Right ventricle myocardium superior (tissue), 1 donor: ENCODE measurements at places on chromosomes 2 and 18.

GRCh38 chr2:78908973-78909372 is 116.5 kb upstream of the REG3G start:
- DNase-seq = no peak

DNA sequence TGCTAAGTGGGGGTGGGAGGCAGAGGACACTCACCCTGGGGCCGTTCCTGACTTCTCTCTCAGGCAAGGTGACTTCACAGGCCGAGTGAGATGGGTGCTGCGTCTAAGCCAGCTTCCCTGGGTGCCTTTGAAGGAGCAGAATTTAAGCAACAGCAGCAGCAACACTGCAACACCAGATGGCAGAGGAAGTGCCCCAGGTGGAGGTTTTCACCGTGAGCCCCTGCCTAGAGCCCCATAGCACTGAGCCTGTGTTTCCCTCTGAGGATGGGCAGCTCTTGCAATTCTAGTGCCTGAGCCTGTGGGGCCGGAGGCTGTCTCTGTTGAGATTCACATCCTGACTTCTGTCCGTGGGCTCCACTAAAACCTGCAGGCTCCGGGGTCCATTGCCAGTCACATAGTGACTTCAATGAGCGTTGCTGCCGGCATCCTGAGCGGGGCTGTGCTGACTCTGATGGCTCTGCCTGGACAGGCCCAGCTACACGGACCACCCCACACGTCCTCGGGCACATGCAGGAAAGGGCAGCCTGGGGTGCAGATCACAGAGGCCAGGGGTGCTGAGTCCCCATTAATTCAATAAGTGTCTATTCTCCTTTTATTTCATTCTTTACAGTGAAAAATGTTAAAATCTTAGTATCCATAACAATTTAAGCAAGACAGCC is 218.8 kb downstream of the SNTG2 start:
- no peak for DNase-seq

DNA sequence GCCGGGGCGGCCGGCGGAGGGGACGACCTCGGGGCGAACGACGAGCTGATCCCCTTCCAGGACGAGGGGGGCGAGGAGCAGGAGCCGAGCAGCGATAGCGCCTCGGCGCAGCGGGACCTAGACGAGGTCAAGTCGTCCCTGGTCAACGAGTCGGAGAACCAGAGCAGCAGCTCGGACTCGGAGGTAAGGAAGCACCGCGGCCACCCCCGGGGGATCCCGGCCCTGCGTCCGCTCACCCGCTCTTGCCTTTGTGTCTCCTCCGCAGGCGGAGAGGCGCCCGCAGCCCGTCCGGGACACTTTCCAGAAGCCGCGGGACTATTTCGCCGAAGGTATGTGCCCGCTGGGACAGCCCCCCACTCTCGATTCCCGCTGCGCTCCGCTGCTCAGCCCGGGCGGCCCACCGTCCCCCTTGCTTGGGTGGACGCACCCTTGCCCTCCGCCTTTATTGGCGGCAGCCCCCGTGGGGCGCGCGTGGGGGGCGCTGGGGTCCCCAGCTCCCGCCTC is 611 bp downstream of the TCF7L1 start:
- DNase-seq = peak; percentile 63

DNA sequence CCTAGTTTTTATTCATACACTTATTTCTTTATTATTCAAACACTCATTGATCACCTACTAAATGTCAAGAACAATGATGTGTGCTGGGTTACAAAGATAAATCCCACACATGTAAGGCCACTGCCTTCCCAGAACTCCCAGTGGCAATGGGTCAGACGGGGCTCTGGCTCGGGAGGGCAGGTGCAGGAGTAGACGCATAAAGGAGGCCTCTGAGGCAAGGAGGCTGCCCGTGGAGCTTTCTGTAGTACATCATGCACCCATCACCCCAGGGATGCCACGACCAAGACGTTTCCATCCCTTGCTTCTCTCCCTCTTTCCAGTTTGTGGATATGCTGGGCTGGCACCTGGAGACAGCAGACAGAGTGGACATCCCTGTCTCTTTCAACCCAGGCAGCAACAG is 153.2 kb upstream of the TTC39C start:
- no peak for DNase-seq

- no peak for DNase-seq
Measured at GRCh38 chr2:199602271-199602895, 144.6 kb upstream of the SATB2 start.

DNA sequence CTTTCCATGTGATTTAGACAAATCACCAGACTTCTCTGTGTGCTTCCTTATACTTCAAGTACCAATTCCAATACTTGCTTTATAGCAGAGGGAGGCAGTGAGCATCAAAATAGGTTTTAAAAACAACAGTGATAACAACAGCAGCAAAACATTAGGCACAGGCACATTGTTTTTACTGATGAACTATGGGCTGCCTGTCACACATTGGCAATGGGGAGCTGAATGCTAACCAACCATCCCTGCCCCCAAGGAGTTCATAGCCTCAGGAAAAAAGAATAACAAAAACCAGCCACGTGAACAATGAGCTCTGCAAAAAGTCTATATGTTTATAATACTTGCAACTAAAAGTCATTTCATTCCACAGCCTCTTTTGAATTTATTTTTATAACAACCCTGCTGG is 287.9 kb upstream of the TRIB2 start:
- no peak for DNase-seq

GRCh38 chr2:224360801-224361251 is 41.1 kb downstream of the FAM124B start:
- DNase-seq = no peak

DNA sequence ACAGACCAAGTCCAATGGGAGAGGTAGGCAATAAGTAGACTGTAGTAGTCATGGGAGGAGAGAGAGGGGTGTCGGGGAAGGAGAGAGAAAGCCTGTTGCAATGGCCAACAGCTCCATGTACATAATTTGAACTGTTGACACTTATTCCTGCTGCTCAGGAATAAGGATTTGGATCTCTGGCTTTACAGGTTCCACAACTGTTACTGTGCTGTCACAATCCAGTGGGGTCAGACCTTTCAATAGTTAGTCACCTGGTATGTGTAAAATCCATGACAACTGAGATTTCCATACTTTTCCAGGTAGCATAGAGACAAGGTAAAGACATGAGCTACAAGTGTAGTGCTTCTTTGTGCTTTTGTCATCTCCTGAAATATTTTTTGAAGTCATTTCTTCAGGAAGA is 47.5 kb upstream of the RIOK3 start:
- DNase-seq = no peak

- no peak for DNase-seq
Measured at GRCh38 chr2:233832869-233833311, 21.4 kb downstream of the HJURP start.

GRCh38 chr2:55437515-55438390 is 18.1 kb upstream of the CCDC88A start:
- no peak for DNase-seq

GRCh38 chr18:61980355-61980754 is 87.5 kb upstream of the RNF152 start:
- DNase-seq = no peak

GRCh38 chr2:238024986-238025385 is 35.8 kb upstream of the SCLY start:
- no peak for DNase-seq

DNA sequence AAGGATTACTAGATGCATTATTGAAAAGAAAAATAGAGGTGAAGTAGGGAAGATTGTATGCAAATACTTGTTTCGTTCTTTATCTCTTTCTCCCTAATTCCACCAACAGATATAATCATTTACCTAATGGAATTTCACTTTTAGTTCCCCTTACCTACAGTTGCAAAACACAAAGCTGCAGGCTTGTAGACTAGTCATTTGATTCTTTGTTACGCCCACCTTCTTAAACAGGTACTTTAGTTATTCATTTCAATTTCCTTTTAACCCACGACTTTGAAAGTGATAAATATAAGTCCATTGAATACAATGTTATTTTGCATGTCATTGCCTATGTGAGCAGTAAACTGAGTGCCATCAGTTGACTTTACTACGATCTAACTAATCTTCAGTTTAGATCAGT is 3.9 kb upstream of the HRH4 start:
- no peak for DNase-seq

DNA sequence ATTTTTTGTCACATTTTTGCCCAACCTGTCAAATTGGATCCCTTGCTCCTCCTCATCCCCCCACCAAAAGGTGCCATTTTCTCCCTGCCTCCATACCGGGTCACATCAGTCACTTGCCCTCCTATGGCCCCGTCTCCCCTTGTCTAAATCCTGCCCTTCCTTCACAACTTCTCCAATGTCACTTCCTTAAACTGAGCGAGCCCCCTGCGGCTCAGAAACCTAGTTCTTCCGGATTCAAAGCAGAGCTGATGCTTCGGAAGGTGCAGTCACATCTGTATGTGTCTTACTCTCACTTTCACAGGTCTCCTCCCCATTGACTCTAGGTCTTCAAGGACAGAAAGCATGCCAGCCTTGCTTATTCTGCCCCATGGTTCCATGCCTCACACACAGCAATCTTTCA is 22.1 kb downstream of the TNP1 start:
- no peak for DNase-seq

- no peak for DNase-seq
Measured at GRCh38 chr2:17229414-17229813, 288.8 kb downstream of the RAD51AP2 start.

DNA sequence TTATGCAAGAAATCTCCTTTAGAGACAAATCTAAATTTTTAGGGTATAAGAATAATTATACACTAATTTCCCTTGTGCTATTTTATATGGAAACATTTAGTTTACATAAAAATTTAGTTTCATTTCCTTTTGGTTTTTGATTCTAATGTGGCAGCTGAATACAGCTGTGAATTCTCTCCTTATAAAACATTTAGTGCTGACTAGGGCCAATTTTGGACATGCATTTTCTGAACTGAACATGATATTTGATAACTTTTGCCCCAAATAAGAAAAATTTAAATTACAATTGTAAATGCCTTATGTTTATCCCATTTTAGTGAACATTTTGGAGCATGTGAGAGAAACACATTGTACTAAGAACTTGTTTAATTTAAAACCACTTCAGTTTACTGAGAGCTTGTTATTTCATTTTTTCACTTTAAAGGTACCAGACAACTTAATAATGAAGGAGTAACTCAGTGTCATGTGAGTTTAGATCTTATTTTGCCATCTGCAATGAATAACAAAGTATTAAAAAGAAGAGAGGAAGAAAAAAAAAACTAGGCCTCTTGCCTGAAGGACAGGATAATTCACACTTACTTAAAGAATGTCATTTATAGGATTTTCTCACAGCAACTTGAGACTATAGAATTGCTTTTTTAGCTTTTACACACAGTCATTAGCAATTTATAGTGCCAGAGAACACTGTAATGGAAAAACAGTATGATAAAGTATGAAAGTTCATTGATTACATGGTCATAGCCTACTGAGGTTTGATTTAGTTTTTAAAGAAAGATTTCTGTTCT is 209.7 kb downstream of the ERBB4 start:
- no peak for DNase-seq

GRCh38 chr2:84686783-84687476 is 170.6 kb downstream of the DNAH6 start:
- DNase-seq = no peak

GRCh38 chr2:158395166-158395565 is 61.4 kb downstream of the CCDC148 start:
- no peak for DNase-seq

GRCh38 chr2:230774348-230774951 is 61.8 kb downstream of the CAB39 start:
- DNase-seq = no peak

- DNase-seq = no peak
Measured at GRCh38 chr2:218229851-218230250, 12.9 kb downstream of the ARPC2 start.

DNA sequence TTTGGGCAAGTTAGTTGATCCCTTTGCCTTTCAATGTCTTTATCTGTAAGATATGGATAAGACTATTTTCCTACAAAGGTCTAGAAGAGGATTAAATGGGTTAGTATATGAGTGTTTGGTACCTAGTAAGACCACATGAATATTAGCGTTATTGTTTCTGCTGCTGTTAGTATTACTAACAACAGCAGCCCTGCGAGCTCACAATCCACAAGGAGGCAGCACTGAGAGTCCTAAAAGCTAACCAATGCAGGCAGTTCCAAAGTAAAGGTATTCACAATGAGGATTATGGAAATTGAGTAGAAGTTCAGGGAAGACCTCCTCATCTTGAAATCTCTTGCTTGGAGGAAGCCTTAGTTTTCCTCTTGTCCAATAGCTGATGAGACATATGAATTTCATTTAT is 248.9 kb downstream of the TDRD15 start:
- no peak for DNase-seq

DNA sequence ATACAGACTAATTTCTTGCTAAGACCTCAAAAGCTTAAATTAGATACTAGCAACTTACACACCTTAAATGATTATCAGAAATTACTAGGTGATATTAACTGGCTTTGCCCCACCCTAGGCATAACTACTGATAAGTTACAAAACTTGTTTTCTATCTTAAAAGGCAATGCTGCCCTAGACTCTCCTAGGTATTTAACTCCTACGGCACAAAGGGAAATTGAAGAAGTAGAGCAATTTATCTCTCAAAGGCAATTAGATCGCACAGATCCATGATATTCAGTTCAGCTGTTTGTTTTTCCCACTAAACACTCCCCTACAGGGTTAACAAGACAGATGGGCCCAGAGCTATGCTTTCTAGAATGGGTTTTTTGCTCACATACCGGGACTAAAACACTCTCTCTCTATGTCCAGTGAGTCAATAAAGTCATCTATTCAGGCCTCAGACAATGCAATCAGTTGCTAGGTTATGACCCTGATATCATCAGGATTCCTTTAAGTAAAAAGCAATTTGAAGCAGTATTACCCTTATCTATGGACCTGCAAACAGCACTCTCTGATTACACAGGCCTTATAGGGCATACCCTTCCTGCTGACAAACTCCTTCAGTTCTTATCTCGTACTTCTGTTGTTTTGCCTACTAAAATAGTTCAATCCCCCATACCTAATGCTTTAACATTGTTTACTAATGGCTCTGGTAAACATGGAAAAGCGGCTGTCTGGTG is 14.3 kb downstream of the MAP3K2 start:
- DNase-seq = no peak

DNA sequence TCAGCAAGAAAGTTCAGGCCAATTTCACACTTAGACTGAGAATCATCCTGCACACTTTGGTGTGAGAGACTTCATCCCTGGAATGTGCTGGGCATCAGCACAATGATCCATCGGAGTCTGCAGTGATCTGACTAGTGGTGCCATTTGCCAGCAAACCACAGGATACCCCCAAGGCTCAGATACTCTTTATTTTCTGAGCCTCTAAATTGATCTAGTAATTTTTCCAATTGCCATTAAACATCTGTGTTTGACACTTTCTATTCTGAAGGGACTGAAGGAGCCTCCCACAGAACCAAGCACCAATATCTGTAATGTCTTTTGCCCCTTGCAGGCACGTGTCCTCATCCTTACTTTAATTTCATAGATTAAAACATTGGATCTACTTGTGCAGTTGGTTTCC is 485.3 kb upstream of the SMIM21 start:
- no peak for DNase-seq
